KBM-7 (cell line): ENCODE measurements at places on chromosomes 16 and 17.

- DNase-seq = peak; percentile 43
Measured at GRCh38 chr16:11263737-11264136, 5.4 kb downstream of the TNP2 start.

DNA sequence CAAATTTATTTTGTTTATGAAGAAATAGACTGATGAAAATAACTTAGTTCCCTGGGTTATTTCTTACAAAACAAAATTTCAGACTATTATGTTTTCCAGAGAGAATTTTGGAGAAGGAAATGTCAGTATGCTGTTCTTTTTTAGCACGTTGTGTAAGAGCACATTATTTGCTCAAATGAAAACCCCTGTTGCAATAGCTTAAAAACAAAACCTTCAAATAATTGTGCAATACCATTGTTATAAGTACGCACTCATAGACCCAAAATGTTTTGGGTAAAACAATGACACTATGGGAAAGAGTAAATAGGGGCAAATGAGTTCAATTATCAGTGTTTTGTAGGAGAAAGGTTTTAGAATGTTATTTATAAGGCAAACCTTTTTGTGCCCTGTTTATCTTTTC, 18.2 kb downstream of the VMP1 start:
- no peak for DNase-seq

- DNase-seq = peak; percentile 90
Measured at GRCh38 chr17:29948448-29949215, 7.2 kb downstream of the EFCAB5 start.

GRCh38 chr16:23423496-23424049, 29.4 kb downstream of the COG7 start:
- DNase-seq = no peak

- DNase-seq = no peak
Measured at GRCh38 chr17:32104158-32104557, 38.1 kb upstream of the RHOT1 start.

DNA sequence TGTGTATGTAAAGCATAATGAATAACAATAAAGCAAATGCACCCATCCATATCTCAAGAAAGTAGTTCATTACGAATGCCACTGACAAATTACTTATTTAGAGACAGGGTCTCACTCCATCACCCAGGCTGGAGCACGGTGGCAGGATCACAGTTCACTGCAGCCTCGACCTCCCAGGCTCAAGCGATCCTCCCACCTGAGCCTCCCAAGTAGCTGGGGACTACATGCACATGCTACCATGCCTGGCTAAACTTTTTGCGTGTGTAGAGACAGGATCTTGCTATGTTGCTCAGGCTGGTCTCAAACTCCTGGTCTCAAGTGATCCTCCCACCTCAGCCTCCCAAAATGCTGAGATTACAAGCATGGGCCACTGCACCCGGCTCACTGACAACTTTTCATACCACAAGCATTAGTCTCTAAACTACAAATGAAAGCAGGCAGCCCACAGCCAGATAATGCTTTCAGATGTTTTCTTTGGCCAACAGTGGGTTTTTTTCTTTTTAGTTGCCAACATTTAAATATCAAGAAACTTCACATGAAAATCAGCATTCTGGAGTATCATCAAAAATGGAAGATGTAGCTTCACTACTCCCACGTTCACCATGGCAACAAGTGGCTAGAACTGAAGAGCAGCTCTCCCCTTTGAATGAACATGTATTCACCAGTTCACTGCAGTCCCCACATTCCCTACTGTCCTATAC, 7.7 kb downstream of the ARHGAP17 start:
- no peak for DNase-seq

DNA sequence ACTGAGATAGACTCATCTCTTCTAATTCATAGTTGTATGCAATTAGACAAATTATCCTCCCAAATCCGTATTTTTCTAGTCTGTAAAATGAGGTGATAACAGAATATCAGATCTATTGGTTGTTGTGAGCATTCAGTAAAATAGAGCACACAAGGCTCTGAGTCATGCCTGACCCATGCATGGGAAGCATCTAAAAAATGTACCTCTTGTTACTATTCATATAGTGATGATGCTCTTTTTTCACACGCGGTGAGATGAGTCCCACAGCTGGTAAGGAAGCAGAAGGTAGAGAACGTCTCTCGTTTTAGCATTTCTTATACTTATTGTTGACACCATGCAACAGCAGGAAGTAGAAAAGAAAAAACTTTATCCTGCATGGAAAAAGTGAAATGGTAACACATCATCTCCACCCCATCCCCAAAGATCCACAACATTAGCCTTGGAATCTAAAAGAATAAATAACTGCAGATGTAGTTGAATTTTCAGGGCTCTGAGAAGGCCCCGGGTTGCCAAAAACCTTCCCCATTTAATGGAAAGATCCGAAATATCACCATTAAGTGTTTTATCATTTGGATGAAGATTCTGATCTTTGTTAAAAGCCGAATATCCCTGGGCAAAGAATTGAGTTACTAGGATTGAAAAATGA, 215.6 kb downstream of the TMEM114 start:
- no peak for DNase-seq

DNA sequence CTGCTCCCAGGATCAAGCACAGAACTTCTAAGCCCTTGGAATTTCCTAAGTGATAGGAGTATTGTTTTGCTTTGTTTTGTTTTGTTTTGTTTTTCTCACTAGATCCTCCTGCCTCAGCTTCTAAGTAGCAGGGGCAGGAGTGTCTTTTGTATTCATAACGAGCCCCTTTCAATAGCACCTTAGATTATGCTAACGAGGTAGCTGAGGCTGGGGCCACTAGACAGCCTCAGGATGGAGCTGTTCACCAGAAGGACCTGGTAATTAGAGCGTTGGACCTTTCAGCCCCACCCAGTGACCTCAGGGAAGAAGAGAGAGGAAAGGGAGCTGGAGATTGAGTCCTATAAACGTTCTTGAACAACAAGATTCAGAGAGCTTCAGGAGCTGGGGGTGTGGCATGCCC, 43.6 kb downstream of the IKZF3 start:
- DNase-seq = no peak

GRCh38 chr17:80096561-80097021, 4.8 kb upstream of the GAA start:
- no peak for DNase-seq

- DNase-seq = no peak
Measured at GRCh38 chr17:1179818-1180742, at the start of gene ABR. Gene ABR (minus strand): TSS chr17:1179981. CDS start chr17:1179727, 254 bp downstream.

DNA sequence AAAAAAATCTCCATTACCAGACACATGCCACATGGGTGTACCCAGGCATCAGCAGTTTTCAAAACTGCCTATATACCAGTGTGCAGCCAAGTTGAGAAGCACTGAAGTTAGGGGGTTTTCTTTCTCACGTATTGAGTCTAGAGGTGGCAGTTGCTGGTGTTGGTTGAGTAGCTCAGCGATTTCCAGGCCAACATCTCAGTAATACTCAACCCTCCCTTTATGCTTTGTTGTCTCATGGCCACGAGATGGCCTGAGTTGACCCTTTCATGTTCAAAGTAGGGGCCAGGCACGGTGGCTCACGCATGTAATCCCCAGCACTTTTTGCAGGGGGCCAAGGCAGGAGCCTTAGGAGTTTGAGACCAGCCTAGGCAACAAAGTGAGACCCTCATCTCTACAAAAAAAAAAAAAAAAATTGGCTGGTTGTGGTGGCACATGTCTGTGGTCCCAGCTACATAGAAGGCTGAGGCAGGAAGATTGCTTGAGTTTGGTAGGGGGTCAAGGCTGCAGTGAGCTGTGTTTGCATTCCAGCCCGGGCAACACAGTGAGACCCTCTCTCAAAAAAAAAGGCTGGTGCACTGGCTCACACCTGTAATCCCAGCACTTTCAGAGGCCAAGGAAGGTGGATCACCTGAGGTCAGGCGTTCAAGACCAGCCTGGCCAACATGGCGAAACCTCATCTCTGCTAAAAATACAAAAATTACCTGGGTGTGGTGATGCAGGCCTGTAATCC, 10.8 kb downstream of the LRRC3C start:
- no peak for DNase-seq

DNA sequence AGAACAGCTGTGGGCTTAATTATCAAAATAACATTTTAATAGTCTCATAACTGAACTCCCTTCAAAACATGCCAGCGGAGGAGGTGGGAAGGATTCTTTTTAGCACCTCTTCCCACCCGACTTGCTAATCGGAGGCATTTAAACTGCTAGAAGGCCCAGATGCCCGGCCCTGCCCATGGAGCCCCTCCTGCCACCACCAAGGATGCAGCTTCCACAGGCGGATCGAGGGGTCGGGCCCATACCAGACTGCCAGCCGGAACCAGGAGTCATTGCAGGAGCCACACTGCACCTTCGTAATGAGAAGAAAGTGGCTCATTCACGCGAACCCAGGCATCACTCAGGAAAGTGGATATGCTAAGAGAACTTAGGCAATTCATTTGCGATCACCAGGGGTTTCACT, 201.2 kb downstream of the C16orf78 start:
- no peak for DNase-seq

DNA sequence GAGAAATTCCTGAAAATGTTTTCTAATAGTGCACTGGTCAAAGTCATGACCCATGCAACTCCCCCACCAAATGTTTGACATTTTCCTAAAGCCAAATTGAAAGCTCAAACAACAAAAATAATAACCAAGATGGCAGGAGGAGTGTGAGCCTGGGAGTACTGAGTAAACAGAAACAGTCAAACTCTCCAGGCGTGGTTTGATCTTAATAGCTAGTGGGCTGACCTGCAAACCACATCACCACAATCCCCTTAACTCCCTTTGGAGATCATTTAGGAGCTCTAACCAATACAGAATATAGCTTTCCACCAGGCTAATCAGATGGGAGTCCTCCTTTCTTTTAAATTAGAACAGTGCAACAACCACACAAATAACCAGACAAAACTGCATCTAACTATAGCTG, 19.2 kb upstream of the MEIOC start:
- no peak for DNase-seq

GRCh38 chr17:5584383-5585286, at the start of gene NLRP1:
Gene NLRP1 (minus strand): TSS chr17:5584509. CDS start chr17:5583957, 552 bp downstream.
- peak; percentile 96 for DNase-seq

GRCh38 chr17:36072431-36073121, 8.5 kb downstream of the CCL18 start:
- peak; percentile 61 for DNase-seq

- DNase-seq = no peak
Measured at GRCh38 chr17:4147751-4148310, 4.8 kb downstream of the CYB5D2 start.

DNA sequence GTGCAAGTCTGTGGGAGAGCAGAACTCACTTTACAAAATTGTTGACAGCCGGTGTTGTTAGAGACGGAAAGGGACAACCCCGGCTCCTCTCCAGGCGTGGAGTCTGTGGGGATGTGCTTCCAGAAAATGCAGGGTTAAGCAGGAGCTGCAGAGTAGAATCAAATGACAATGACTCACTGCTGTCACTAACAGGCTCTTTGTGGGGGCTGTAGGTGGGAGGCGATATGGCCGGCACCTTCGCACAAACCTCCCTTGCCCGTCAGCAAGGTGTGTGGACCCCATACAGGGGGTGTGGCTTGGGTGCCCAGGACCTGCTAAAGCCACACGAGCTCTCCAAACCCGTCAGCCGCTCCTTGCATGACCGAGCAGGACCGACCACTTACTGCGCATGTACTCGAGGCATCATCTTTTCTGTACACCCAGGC, 5.8 kb downstream of the PDK2 start:
- DNase-seq = no peak

DNA sequence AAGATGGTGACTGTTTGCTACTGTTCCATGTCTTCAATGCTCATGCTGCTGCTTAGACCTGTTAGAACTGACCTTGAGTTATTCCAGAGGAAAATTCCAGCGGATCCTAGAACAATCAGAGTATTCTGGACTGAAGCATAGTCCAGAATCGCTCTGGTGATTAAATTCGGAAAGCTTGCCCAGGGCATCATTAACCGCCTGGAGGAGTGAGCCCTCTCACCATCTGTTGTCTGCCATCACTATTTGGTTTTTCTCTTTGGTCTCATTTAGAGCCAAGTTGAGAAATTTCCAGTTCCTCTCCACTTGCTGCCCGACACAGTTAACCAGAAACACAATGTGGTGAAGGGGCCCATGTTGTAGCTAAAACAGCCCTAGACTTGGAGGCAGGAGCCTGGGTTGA, 104.1 kb downstream of the BMERB1 start:
- DNase-seq = no peak

GRCh38 chr16:78800523-78800922, 701.1 kb downstream of the WWOX start:
- no peak for DNase-seq

GRCh38 chr17:57545731-57546342, 199.3 kb downstream of the CCDC182 start:
- DNase-seq = no peak

GRCh38 chr17:69064001-69064400, 3.3 kb upstream of the ABCA9 start:
- peak; percentile 76 for DNase-seq

DNA sequence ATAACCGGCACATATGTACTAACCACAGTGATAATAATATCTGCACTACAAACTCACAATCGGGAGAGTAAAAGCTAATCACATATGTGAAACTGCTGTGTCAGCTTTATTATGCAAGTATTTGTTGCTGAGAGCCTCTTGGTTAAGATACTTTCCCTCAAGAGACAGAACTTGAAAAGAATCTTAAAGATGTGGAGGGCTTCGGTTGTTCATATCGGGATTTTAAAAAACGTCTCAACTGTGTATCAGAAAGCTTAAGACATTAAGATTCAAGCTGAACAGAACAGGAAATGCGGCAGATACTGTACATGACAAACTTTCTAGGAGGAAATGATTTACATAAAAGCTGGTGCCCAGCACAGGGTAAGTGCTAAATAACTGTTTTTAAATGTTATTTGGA, 27.5 kb upstream of the HLF start:
- DNase-seq = no peak

- DNase-seq = no peak
Measured at GRCh38 chr17:34670618-34671017, 91.2 kb downstream of the TMEM132E start.

DNA sequence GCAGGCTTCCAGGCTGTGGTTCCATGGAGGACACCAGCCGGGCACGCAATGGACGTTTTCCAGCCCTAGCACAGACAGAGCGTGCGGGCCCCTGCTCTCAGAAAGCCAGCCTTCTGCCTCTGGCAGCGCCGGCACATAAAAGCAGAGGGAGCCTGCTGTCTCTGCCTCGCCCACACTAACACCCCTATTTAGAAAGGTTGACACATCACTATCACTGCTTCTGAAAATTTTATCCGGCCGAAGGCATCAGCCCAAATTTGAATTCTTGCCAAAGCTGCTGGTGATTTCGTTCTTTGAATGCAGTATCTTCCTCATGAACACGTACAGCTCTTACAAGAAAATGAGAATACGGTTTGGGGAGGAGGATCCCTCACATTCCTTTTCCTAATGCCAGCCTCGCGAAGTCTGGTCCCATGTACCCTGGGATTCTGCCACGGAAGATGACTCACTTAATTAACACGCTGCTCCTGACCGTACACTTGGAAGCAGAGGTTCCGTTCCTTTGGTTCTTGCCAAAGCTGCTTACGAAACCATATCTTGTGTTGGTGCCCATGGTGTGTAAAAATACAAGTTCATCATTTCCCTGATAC, 1.3 kb upstream of the RAB11FIP3 start:
- no peak for DNase-seq

- DNase-seq = peak; percentile 78
Measured at GRCh38 chr16:4734730-4735535, 596 bp downstream of the DNAAF8 start.

- peak; percentile 72 for DNase-seq
Measured at GRCh38 chr17:78842881-78843565, 2.4 kb upstream of the USP36 start.
